ENCODE measurements at places on chromosomes 13 and 19. TPM values are rescaled to one million over a fixed set of nuclear protein-coding genes. Genes with fewer than 3 reads are reported as not detected.
A peak's percentile ranks its signal among the peaks of the same experiment; 100 is the strongest.

The MEIS3 gene
- total RNA-seq, result 8.5 TPM

The CADM4 gene
- total RNA-seq, result 30.9 TPM

The ZNF486 gene
- 4.3 TPM for total RNA-seq

The MAP2K7 gene
- 47.8 TPM for total RNA-seq

The IGFL1 gene
- total RNA-seq, result 0.88 TPM

The U2AF2 gene
- 113 TPM for total RNA-seq

The ZNF536 gene
- total RNA-seq, result 1.0 TPM

The MYO9B gene
- total RNA-seq, result 47.3 TPM

The PABPC3 gene
- 0.17 TPM for total RNA-seq

The SLC6A16 gene
- total RNA-seq, result 0.95 TPM

- DNase-seq, result no peak
These were observed 21.3 kb upstream of the EPHX3 start for GRCh38 chr19:15253513-15253912.

DNA sequence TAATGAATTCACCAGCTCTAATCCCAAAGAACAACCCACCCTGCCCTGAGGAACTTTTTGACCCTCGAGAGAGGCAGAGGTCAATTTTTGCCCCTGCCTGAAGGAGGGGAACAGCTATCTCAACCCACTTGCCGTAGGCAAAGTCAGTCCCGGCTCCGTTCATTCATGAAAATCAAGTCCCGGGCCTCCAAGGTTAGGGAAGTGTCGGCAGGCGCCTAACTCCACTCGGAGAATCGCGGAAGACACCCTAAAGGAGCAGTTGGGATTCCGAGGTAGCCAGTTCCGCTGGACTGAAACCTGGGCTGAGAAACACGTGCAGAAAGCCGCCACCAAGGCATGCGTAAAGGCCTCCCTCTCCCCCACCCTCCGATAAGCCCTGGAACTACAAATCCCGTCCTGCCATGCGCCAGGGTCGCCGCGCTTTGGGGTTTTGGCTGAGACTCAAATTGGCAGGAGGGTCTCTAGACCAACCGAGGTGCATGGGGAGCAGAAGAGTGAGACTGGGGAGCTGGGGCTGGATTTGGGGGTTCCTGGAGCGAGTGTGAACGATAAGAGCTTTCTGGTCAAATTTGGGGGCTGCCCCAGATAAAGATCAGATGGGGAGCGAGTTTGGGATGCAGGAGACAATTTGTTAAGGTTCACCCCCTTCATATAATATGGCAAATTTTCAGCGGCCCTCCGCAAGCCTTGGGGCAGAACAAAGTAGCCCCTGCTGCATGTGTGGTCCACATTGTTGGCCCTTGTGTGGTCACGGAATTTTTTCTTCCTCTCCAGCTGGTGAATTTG is at the start of gene TNPO2:
Gene TNPO2, minus strand, starts transcription at position 292 of the 786 bp plus-strand sequence. CDS start 2,955 bp downstream, outside the sequence.
- no peak for DNase-seq

- DNase-seq, result no peak
These were observed 670.5 kb upstream of the ARGLU1 start for GRCh38 chr13:107238262-107238981.

GRCh38 chr19:12888006-12888603 is 1.1 kb upstream of the KLF1 start:
- no peak for DNase-seq

DNA sequence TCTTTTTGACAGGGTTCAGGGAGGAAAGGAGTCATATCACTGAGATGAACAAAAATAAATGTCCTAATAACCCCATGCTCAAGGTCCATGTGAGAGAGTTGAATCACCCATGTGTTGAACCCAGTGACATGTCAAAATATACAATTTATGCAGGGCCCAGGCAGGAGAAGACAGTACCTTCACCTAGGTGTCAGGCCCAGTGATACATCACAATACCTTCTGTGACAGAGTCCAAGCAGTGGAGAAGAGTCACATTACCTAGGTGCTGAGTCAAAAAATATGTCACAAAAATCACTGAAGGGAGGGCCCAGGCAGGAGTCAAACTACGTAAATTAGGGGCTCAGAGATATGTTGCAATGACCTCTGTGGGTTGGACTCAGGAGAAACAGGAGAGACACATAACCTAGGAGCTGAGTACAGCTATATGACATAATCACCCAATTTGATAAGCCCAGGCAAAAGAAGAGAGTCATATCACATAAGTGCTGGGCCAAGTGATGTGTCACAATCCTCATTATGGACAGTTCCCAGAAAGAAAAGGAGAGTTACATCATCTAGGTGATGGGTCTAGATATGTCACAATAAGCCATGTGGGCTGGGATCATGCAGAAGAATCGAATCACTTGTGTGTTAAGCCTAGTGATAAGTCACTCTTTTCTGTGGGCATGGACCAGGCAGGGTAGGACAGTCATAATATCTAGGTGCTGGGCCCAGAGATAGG is 13.8 kb upstream of the ZNF724 start:
- DNase-seq, result no peak

DNA sequence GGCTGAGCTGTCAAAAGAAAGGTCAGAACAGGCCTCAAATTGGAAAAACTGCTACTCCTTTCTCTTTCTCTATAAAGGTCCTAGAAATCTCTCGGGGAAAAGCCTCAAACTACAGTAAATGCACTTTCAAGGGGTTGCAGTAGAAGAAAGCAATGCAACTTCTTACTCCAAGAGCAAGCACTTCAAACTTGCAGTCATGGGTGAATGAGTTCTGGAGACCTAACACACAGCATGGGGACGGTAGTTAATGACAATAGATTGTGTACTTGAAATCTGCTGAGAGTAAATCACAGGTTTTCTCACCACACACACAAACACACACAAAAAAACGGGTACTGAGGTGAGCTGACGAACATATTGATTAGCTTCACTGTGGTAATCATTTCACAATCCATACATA is 11.8 kb downstream of the TUBGCP3 start:
- DNase-seq, result no peak

GRCh38 chr13:42653679-42654078 is 79.7 kb downstream of the TNFSF11 start:
- no peak for DNase-seq

GRCh38 chr19:16969135-16969534 is 57.5 kb downstream of the CPAMD8 start:
- no peak for DNase-seq

DNA sequence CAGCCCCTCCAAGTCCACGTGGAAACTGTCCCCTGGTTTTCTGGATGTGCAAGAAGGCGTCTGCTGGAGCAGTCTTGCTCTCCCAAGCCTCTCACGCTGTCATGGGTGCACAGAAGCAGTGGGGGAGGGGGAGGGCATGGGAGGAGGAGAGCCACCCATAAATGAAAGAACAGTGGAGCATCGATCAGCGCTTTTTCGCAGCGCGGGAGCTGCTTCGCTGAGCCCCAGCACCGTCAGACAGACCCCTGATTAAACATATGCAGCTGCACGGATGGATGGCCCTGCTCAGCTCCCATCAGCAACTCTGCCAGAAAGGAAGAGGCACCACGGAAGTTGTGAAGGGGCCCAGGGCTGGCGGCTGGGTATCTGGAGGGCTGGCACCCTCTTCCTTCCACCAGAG is 264.9 kb downstream of the UQCRFS1 start:
- no peak for DNase-seq

DNA sequence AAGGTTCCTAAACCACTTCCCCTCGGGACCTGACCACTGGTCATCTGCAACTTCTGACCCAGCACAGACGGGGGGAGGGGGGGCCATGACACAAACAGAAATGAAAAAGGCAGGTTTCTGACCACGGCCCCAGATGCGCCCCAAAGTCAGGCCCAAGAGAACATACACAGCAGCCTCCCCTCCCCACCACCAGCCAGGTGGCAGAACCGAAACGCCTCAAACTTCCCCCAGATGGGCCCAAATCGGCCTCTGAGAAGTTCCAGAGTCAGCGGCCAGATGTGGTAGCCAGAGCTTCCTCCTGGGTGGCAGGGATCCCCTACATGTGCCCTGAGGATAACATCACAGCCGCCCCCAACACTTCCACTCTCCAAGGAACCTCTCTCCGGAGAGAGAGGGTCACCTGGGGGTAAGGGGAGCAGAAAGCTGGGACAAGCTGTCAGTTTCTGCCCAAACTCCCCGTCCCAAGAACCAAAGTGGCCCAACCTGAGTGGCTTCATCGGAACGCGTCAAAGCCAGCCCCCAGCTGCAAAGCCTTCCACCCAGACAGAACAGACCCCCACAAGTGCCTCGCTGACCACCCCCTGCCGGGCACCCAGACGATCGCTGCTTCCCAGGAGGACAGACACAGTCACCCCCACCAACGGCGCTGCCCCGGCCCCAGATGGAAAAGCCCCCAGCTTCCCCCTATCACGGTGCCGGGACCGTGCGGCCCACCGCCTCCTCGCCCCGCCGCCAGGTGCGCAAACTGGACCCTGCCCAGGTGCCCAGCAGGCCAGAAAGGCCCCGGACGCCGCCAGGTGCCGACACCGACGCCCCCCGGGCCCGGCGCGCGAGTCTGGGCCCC is 800 bp downstream of the ELL start:
- DNase-seq, result no peak

GRCh38 chr13:40387775-40388174 is 278.7 kb downstream of the FOXO1 start:
- no peak for DNase-seq

DNA sequence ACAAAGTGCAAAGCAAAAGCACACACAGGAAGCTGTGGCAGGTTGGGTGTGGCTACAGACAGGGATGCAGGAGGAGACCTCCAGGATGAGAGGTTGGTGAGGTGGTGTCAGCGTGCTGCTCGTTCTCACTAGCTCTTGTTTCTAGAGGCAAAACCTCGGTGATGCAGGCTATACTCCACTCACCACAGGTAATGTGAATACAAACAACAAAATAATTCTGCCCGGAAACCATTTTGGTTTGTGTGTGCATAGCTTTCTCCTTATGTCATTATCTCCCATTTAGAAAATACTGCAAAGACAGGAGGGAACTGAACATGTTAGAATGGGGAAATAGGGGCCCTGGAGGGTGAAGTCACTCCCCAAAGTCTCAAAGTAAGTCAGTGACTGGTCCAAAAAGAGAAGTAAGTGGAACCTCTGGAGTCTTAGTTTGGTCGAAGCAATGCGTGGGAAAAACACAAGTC is 9.4 kb downstream of the LCP1 start:
- DNase-seq, result no peak

- no peak for DNase-seq
These were observed 5.0 kb downstream of the IZUMO4 start for GRCh38 chr19:2101417-2102335.

GRCh38 chr19:43752287-43752875 is 2.4 kb downstream of the SMG9 start:
- no peak for DNase-seq

DNA sequence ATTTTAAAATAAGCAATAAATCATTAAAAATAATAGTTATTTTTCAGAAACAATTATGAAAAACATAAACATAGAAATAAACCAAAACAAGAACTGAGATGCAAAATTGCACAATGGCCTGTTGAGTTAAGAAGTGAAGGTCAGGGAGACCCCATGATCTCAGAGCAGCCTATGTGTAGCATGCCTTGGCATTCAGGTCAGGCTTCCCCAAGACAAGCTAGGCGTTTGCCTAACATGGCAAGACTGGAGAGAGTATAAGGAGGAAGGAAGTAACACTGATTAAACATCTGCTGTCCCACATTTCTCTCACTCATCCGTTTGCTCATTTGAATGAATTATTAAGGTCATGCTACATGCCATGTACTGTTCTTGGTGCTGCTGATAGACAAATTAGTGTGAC is 291.8 kb downstream of the TSHZ3 start:
- DNase-seq, result no peak

DNA sequence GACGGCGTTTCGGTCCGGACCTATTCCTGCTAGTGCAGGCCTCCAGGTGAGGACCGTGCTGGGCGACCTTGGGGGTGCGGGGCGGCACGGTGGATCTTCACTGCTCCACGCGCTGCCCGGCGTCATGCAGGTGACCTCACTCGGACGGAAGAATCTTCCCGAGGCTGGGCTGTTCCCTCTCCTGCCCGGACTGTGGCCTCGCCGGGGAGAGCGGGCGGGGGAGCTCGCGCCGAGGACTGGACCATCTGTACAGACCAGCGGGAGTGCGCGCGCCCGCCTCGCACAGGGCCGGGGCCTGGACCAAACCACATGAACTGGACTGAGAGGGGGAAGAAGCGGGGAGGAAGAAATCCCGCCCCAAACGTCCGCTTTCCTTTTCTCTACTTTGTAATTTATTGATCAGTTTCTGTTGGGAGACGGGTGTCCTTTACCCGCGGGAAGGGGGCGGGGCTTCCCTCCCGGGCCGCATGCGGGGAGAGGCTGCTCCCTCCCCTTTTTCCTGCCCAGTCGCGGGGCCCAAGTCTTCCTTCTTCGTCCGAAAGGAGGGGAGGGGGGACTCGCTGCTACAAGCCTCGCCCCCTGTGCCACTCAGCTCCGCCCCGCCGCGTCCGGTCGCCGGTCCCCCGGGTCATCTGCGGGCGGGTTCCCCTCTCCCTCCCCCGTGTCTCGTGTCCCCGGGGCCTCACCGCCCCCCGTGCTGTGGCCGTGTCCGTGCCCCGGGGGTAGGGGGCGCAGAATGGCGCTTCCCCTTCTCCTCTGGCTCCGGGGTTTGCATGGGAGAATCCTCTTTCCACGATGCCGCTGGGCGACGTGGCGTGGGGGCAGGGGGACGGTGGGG is 4.9 kb downstream of the HRC start:
- DNase-seq, result peak; percentile 96

GRCh38 chr13:27383104-27383921 is 41.1 kb upstream of the GTF3A start:
- DNase-seq, result no peak

DNA sequence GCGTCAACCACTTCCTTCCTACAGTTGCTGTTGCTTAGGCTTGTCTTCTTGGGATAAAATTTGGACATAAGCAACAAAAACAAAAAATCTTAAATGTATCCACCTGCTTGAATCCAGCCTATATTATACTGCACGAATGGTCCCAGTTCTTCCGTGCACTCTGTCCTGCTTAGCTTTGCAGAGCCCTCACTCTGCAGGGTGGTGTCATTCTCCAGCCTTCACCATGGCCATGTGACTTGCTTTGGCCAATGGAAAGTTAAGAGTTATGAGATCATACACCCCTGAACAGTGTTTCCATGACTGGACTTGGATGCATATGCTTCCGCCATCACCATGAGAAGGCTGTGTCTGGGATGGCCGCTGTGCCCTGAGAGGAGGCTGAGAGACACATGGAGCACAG is 27.4 kb upstream of the SACS start:
- no peak for DNase-seq

- no peak for DNase-seq
These were observed 13.0 kb downstream of the CBARP start for GRCh38 chr19:1224847-1225246.
